ENCODE measurements at places on chromosomes 6 and 20. TPM values are rescaled to one million over a fixed set of nuclear protein-coding genes. Genes with fewer than 3 reads are reported as not detected.

Gene PBOV1
- total RNA-seq: not detected

Gene EGFL8
- 1.5 TPM for total RNA-seq

Gene KLC4
- 49.3 TPM for total RNA-seq

Gene RREB1
- total RNA-seq: 5.1 TPM

Gene DPPA5
- total RNA-seq: not detected

Gene ZSCAN9
- total RNA-seq: 11.3 TPM

All from Caki2 (cell line).